ENCODE measurements at places on chromosomes 3 and 15.

GRCh38 chr3:106508331-106508893 is 639.6 kb upstream of the CBLB start:
- no peak for DNase-seq

GRCh38 chr15:90597577-90597976 is 67.9 kb downstream of the CRTC3 start:
- DNase-seq: no peak

DNA sequence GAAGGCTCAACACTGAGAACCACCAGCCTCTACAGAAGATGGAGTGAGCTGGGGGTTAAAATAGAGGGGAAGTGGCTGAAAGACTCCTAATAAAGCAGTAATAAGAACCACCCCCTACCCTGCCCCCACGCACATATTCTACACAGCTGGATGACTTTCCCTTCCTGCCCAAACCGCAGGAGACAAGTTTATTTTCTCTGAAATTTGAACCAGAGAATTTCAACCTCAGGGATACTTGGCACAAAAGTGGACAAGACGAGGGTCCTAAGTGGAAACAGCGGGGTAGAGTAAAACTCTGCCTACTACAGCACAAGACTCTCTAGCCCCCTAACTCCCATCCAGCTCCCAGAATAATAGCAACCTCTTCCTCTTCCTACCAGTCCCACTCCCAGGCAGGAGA is 28.4 kb downstream of the USF3 start:
- DNase-seq: no peak

- DNase-seq: no peak
Observed at GRCh38 chr3:29745232-29745870, 464.5 kb downstream of the RBMS3 start.

DNA sequence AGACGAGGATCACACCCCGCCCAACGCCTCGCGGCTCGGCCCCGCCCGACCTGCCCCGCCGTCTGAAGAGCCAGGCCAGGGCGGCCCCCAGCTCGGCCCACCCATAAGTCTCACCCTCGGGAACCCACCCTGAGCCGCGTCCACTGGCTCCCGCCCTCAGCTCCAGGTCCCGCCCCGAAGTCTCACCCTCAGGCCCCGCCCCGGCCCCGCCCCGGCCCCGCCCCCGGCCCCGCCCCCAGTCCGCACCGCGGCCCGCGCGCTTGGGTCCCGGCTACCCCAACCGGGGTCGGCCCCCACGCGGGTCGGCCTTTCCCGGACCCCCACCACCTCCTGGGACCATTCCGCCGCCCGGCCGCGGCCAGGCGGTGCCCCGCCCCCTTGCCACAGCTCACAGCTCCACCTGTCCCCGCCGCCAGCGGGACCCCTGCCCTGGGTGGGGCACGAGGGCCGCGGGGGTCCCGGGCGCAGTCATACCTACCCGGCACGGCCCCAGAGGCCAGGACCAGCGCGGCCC is 489 bp downstream of the CSPG5 start:
- DNase-seq: peak; percentile 16

DNA sequence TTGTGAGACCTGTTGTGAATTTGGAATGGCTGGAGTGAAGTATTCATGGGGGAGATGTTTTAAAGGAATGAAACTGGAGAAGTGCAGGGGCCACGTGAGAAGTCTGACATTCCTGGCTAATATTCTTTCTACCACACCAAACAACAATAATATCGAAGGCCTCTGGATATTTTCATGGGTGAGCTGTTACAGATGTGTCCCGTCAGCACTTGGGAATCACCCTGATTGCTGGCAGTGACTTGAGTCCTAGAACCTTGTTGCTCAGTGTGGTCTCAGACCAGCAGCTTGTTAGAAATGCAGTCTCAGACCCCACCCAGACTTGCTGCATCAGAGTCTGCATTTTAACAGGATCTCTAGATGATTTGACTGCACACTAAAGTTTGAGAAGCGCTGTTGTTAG is 113.8 kb downstream of the ITPR1 start:
- DNase-seq: no peak

- peak; percentile 11 for DNase-seq
Observed at GRCh38 chr15:63833021-63833696, 589 bp downstream of the HERC1 start.

DNA sequence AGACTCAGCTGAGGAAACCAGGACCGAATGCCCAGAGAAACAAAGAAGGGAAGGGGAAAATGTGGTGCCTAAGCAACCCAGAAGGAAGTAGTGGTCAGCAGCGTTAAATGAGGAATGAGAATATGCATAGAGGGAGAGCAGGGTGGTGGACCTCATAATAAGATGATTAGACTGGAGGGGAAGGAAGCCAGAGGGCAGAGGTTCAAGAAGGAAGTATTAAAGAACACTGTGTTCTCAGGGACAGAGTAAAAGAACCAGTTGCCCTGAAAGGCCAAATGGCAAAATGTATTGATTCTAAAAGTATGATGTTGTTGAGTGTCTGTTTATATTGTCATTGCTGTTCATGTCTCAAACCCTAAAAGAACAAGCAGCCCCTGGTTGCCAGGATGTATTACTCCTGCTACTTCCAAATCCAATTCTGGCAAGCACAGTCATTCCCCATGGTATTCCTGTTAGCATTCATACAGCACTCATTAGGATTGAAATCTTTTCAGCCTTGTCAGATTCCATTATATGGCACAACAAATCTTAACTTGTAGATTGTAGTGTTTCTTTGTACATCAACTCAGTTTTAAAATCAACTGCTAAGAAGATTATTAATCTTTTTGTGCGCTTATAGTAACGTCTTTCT is 23.4 kb downstream of the P2RY1 start:
- DNase-seq: no peak

DNA sequence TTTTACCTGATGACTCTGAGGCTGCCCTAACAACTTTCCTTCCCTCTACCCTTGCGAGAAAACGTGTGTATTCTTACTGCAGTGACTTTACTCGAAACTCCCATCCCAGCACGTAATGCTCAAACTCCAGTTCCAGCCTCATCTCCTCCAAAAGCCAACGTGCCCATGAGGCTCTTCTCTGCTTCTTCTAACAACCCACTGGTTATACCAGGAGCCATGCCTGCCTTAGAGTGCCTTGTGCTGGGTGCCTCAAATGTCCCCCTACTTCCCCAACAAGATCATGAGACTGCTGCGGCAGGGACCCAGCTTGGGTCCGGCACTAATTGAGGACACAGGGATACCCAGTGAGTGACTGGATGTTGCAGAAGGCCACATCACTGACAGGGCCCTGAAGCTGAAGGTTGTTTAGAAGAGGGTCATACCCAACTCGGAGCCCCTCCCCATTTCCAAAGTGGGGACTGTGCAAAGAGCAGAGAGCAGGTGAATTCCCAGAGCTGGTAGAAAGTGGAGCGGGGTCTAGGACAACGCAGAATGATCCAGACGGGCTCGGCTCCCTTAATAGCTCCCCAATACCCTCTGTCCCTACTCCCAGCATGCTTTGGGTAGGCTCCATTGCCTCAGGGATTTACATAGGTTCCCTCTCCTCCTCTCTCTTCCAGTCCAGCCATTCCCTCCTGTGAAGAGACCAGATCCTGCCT is 71.4 kb downstream of the BDH1 start:
- DNase-seq: no peak

GRCh38 chr3:182973047-182973446 is 7.3 kb downstream of the DCUN1D1 start:
- DNase-seq: no peak

- DNase-seq: no peak
Observed at GRCh38 chr15:57138349-57138788, 219.9 kb downstream of the TCF12 start.

- DNase-seq: no peak
Observed at GRCh38 chr15:45372041-45372995, 6.0 kb downstream of the GATM start.

- DNase-seq: no peak
Observed at GRCh38 chr3:184772667-184773272, 39.2 kb upstream of the VPS8 start.

DNA sequence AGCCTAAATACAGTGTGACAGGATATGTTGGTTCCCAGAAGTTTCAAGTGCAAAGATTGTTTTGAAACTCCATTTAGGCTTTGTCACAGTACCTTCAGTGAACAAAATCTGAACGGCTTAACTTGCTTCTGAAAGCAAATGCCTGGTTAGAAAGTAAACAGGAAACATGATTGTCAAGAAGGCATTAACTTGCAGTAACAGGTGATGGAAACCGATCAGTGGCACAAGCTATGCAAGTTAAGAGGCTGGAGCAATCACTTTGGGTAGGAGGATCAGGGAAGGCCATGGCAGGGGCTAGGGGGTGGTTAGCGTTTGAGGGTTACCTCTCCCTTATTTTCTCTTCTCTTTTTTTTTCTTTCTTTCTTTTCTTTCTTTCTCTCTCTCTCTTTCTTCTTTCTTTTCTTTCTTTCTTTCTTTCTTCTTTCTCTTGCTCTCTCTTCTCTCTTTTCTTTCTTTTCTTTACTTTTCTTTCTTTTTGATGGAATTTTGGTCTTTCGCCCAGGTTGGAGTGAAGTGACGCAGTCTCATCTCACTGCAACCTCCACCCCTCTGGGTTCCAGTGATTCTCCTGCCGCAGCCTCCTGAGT is 2.4 kb downstream of the HYKK start:
- no peak for DNase-seq

DNA sequence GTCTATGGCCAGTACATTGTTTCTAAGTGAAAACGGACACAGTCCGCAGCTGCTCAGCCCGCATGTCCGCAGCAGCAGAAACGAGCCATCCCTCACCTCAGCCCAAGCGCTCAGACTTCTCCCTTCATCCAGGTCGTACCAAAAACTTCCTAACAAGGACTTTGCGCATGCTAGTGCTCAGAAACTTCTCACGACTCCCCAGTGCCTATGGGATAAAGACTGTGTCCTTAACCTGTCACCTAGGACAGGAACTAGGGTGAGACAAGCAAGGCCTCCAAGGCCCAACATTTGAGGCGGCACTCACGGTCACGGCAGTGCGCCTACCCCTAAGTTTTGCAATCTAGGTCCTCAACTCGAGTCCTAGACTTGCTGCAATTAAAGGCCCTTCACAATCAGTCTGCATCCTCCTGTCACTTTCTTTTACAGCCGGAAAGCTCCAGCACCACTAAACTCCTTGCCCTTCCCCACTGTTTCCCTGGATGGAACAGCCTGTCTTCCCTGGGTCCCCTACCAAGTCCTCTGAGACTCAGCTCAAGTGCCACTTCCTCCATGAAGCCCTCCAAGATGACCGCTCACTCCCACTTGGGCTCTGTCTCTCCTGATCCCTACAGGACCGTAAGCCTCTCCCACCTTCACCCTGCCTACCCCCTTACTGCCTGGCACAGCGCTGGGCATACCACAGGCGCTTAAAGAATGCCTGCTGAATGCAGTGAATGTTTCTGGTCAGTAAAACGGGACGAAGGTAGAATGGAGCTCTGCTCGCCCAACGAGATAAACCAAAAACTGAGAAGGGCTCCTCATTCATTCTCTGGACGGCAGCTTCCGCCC is 1.2 kb downstream of the CLN6 start:
- DNase-seq: no peak

DNA sequence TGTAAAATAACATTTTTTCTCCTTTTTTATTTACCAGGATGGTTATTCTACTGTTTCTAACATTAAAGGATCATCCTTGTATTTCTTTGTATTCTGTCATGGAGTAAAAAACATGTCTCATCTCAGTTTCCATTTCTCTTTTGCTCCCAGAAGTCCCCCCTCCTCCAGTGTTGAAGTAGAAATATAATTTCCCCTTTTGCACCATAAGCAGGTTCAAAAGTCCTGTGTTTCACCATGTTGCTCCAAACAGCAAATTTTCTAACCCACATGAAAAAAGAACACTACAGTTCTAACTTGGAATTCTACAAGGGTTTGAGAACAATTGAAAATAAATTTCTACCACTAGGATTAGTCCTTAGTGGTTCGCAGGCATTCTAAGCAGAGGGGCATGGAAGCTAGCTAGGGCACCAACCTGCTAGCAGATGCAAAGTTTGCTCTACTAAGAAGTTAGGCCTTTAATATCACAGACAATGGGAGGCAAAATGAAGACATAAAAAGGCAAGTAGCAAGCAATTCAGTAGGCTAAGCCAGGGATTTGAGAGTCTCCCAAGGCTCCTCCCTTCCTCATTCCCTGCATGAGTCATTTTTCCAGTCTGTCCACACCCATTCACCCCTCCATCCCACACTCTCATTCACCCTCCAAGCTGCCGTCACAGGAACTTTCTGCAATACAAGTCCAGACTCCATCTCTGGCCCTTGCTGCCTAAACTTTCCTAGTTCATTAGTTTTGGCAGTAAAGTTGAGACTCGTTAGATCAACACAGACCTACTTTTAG is 2.3 kb upstream of the MBNL1 start:
- DNase-seq: no peak

DNA sequence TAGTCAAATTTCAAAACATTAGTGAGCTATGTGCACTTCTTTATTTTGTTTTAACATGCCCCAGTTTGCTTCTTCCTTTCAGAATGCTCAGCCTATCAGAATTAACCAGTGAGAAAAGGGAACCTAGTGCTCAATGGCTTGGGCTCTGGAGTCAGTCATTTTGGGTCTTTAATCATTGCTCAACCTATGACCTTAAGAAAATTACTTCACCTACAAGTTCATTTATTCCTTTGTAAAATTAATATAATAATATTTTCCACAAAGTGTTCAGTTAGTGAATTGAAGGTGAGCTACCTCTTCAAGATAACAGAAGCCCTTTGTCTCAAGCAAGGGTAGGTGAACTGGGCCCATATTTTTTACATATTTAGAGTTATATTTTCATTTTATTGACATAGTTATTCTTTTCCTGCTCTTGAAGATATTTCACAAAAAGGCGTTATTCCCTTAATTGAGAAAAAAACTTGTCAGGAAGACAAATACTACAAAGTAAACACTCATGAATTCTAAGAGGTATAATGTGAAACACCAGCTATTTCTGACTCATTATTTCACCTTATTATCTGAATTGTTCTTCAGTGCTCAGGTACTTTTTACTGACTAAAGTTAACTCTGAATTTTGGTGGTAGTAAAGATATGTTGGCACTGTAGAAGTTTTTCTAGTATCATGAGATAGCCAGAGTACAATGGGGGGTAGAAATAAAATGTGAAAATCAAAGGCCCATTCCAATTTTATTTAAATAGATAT is 415.5 kb downstream of the NAALADL2 start:
- DNase-seq: no peak

DNA sequence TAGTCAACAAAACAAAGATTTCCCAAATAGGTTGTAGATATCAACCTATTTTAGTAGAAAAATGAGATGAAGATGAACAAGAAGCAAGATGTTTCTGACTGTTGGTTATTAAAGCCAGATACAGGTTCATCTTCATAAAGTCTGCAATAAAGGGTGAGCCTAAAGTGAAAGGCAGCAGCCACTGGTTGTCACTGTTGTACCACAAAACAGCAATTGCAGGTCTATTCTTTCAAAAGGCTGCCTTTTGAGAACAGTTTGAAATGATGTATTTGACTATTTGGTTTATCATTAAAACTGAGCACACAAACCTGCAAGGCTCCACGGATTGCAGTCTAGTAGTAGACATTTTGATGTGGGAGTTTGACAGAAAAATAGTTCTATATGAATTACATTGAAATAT is 543.4 kb downstream of the GBE1 start:
- no peak for DNase-seq

Measured in activated T-cell treated with anti-CD3 and anti-CD28 coated beads for 24 hours (primary cell).